RPMI8226 (cell line): ENCODE measurements at places on chromosomes 13 and 19.

GRCh38 chr13:101146101-101146898 lies 270.0 kb downstream of the NALCN start:
- DNase-seq, result no peak

GRCh38 chr19:44621367-44621766 lies 8.0 kb downstream of the IGSF23 start:
- DNase-seq, result no peak

DNA sequence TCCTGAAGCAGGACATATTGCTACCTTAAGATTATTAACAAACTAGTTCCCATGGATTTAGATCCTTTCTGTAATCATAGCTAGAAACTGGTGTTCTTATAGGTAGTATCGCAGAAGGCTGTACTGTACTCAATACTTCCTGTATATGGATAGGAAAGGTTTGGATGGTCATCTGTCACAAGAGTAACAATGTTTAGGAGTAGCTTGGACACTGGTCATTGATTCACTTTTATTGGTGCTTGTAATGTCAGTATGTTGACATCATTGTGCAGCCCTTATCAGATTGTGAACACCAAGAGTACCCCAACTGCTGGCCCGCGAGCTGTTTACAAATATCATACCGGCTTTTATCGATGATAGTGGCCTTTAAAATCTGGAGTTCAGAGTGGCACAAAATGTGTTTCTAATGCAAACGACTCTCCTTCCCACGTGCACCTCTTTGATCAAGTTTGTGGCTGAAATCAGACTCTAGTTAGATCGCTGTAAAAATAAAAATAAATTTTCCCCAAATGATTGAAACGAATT lies 605 bp upstream of the CDK8 start:
- no peak for DNase-seq

DNA sequence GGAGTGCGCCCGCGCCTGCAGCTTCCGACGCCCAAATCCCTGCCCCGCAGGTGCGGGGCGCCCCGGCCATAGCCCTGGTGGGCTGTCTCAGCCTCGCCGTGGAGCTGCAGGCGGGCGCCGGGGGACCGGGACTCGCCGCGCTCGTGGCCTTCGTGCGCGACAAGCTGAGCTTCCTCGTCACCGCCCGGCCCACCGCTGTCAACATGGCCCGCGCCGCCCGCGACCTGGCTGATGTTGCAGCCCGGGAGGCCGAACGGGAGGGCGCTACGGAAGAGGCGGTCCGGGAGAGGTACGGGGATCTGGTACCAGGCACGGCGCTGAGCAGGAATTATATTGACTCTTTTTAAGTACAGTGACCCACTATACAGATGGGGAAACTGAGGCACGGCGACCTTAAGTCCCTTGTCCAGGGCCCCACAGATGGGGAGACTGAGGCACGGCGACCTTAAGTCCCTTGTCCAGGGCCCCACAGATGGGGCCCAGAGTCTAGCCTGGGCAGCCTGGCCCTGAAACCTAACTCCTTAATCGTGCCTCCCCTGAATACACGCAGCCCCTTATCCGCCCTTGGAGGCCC lies 586 bp downstream of the MRI1 start:
- peak; percentile 44 for DNase-seq

DNA sequence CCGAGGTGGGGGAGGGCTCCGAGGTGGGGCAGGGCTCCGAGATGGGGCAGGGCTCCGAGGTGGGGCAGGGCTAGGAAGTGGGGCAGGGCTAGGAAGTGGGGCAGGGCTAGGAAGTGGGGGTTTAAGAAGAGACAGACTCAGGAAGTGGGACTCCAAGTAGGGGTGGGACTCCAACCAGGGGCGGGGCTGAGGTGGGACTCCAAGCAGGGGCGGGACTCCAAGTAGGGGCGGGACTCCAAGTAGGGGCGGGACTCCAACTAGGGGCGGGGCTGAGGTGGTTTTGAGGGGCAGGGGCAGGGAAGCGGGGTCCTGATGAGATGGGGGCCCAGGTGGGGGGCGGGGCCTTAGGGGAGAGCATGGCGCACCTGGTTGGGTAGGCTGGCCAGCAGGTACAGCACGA lies 13.6 kb downstream of the CFD start:
- peak; percentile 45 for DNase-seq

GRCh38 chr13:111319998-111320911 lies at the start of gene TEX29:
TEX29 (plus strand) TSS chr13:111320642; CDS start chr13:111320891, 249 bp downstream.
- no peak for DNase-seq

GRCh38 chr13:80931118-80931517 lies 590.2 kb upstream of the SPRY2 start:
- no peak for DNase-seq

DNA sequence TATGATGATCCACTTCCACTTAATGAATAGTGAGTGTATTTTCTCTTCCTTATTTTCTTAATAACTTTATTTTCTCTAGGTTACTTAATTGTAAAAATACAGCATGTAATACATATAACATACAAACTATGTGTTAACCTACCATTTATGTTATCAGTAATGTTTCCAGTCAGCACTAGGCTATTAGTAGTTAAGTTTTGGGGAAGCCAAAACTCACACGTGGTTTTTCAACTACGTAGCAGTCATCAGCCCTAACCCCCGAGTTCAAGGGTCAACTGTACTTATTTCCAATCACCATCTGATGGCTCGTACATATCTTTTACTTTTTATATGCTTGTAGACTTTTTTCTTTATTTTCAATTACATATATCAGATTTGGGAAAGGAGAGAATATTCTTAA lies 95.7 kb downstream of the TNFSF13B start:
- DNase-seq, result no peak

DNA sequence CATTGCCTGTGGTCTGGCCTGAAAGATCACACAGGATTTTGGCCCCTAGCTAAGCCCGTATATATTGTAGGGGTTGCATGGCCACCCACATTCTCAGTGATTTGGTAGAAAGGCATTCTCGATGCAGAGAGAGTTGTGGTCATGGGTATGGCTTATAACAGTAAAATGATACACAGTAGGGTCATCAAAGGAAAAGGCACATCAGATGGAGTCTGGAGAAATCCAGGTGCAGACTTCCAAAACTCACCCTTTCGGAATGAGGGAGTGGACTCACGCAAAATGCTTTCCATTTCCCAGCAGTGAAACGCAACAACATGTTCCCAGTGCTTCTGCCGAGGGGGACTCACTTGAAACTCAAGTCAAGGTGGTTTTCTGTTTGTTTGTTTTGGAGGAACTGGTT lies 802.5 kb upstream of the SLITRK1 start:
- DNase-seq, result no peak

DNA sequence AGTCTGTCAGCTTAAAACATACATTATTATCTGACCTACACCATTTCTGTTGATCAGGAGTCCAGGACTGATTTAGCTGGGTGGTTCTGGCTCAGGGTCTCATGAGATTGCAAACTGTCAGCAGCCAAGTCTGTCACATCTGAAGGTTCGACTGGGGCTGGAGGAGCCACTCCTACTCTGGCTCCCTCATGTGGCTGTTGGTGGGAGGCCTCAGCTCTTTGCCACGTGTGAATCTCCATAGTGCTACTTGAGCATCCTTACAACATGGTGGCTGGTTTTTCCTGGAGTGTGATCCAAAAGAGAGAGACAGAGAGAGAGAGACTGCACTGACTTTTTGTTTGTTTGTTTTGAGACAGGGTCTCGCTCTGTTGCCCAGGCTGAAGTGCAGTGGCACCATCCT lies 63.6 kb upstream of the NFIC start:
- no peak for DNase-seq

DNA sequence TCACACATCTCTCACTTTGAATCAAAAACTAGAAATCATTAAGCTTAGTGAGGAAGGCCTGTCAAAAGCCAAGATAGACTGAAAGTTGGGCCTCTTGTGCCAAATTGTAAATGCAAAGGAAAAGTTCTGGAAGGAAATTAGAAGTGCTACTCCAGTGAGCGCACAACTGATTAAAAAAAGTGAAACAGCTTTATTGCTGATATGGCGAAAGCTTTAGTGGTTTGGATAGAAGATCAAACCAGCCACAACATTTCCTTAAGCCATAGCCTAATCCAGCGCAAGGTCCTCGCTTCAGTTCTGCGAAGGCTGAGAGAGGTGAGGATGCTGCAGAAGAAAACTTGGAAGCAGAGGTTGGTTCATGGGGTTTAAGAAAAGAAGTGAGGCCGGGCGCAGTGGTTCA lies 7.6 kb downstream of the PCCA start:
- DNase-seq, result no peak

DNA sequence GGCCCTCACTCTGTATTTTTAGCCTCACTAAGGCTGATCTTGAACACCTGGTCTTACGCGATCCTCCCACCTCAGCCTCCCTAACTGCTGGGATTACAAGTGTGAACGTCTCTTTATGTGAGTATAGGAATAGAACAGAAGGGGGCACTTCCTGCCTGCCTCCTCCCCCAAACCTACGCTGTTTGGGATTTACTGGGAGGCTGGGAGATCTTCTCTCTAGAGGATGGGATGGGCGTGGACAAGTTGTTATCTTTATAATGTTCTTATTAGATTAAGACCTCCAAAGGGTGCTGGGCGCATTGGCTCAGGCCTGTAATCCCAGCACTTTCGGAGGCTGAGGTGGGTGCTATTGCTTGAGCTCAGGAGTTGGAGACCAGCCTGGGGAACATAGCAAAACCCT lies 2.9 kb upstream of the CSNK1G2 start:
- no peak for DNase-seq

- DNase-seq, result no peak
Measured at GRCh38 chr19:15196360-15197005, 4.3 kb downstream of the NOTCH3 start.

DNA sequence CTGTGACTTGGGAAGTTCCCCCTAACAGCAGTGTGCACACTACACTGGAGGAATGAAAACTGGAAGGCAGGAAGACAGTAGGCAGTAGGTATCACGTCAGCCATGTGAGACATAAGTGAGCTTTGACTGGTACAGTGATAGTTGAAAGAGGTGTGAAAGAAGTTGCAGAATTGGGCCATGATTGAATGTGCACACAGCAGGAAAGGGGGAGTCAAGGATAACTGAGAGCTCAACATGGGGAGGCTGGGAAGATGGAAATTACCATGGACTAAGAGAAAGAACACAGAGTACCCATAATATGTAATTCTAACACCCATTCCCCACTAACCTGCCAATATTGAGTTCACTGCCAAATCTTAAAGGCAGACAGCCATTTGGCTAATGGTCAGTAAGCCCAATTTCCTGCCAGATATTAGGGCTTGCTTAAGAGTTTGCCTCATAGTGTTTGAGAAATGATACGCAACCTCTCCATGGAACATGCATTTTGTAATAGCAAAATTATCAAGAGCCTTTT lies 321.7 kb downstream of the DCT start:
- no peak for DNase-seq

- DNase-seq, result no peak
Measured at GRCh38 chr13:30392681-30393045, 29.6 kb upstream of the UBE2L5 start.

GRCh38 chr19:4328243-4328990 lies 10.2 kb downstream of the STAP2 start:
- DNase-seq, result peak; percentile 95

GRCh38 chr13:49146950-49147355 lies 73.2 kb upstream of the MLNR start:
- peak; percentile 5 for DNase-seq

- no peak for DNase-seq
Measured at GRCh38 chr13:44385847-44386246, 12.2 kb downstream of the SERP2 start.

DNA sequence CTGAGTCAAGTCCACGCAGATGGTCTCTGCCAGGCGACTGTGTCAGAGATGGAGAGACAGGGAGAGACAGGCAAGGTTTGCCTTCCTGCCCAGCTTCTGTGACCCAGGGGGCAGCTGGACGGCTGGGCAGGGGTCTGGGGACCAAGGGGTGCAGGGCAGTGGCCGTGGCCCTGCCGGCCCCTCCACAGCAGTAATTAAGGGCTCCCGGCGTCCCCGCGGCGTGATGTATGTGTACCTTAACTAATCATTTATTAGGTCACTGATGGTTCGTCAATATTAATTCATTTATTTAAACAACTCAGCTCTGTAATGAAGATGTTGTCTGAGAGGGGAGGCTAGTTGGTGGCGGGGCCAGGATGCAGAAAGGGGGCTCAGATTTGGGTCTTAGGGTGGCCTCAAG lies 28.6 kb upstream of the TCF3 start:
- DNase-seq, result no peak

DNA sequence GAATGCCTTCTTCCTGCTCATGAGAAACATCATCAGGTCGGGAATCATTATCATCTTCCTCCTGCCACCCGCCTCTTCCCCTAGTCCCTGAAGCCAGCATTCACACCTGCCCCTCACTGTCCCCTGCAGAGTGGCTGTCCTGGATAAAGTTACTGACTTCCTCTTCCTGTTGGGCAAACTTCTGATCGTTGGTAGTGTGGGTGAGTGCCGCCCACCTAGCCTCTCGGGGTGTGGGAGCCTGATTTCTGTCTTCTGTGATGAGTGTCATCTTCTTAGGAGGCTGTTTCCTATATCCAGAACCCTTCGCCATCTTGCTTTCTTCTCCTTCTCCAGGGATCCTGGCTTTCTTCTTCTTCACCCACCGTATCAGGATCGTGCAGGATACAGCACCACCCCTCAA lies 12.5 kb downstream of the SLC44A2 start:
- DNase-seq, result no peak

- no peak for DNase-seq
Measured at GRCh38 chr13:78131811-78132210, 213.2 kb upstream of the EDNRB start.

DNA sequence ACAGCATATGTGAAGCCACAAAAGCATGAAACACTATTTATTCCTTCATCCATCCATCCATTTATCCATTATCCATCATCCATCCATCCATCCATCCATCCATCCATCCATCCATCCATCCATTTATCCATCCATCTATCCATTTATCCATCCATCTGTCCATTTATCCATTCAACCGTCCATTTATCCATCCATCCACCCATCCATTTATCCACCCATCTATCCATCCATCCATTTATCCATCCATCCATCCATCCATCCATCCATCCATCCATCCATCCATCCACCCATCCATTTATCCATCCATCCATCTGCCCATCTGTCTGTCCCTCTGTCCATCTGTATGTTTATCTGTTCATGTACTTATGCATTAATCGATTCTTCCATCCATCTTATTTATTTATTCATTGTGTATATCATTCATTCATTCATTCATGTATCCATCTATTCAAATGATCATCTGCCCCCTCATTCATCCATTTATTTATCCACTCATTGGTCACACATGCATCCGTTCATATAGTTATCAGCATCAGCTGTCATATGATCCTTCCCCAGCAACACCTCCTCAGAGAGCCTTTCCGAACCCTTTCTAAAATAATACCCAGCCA lies 7.0 kb upstream of the MYH14 start:
- no peak for DNase-seq

GRCh38 chr19:49937750-49938381 lies 8.6 kb upstream of the NUP62 start:
- peak; percentile 77 for DNase-seq
